ENCODE measurements at places on chromosomes 11 and 22.

DNA sequence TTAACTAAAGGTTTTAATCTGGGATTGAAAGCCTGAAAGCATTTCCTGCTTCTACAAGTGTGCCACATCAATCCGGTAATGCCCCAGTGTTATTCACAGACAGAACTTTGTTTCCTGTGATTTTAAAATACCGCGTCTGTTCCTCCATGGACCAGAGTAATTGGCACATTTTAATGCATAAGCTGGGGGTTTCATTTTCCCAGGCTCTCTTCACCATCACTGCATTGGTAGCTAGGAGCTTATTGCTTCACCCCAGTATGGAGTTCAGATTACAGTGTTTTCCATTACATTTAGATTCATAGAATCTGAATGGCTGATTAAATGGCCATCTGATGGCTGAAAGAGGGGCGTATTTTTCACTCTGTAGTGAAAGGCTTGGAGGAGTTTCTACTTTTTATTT, 25.7 kb upstream of the CRTAM start:
- DNase-seq: no peak

- no peak for DNase-seq
Observed at GRCh38 chr11:130526846-130527245, 78.4 kb downstream of the ADAMTS15 start.

GRCh38 chr11:5712507-5712906, 22.9 kb downstream of the TRIM22 start:
- no peak for DNase-seq

GRCh38 chr11:42271306-42271705, 811.9 kb upstream of the LRRC4C start:
- DNase-seq: no peak

- peak; percentile 38 for DNase-seq
Observed at GRCh38 chr11:86671531-86672006, 847 bp downstream of the ME3 start.

- DNase-seq: no peak
Observed at GRCh38 chr11:125381499-125382044, 114.5 kb downstream of the FEZ1 start.

DNA sequence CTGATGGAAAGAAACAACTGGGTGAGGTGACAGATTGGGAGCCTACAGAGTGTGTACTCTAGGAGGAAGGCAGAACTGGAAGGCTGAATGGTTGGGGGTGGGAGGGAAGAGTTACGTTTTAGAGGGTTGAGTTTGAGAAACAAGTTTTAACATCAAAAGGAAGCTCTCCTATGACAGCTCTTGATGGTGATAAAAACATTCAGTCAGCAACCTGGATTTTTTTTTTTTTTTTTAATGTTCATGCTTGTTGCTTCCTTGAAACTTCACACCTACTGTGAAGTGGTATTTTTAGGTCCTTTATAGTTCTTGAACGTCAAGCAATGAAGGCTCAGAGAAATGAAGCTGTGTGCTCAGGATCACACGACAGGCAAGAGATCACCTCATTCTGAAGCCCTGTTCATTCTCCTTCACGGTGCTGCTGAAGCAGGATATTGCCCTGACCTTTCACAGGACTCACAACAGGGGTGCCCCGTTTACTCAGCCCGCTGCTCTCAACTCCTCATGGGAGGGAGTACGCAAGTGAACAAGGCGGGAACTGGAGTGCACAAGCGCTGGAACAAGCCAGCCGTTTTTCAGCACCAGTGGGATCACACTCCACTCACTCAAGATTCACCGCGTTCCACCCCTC, 1.6 kb upstream of the TMEM109 start:
- DNase-seq: peak; percentile 22

GRCh38 chr11:2577031-2577990, 122.5 kb downstream of the KCNQ1OT1 start:
- no peak for DNase-seq

GRCh38 chr11:132115454-132115853, 745.0 kb downstream of the NTM start:
- no peak for DNase-seq

- DNase-seq: no peak
Observed at GRCh38 chr11:115612046-115612730, 108.0 kb upstream of the CADM1 start.

DNA sequence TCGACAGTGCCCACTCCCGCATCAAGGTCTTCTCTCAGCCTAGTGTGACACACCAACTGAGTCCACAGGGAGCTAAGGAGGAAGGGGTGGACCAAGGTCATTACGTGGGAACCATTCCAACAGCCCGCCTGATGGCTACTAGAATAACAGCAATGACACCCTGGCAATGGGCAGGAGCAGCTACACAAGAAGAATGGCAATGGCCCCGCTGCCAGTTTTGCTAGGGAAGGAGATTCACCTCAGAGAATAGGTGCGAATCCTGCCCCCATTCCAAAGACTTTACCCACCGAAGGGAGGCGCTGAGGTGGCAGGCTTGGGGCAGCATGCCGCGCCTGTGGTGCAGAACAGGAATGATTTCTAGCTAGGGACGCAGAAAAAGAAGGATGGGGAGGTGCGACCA, 9.1 kb downstream of the WT1 start:
- no peak for DNase-seq

- peak; percentile 12 for DNase-seq
Observed at GRCh38 chr11:69799582-69799981, 19.6 kb downstream of the FGF3 start.

DNA sequence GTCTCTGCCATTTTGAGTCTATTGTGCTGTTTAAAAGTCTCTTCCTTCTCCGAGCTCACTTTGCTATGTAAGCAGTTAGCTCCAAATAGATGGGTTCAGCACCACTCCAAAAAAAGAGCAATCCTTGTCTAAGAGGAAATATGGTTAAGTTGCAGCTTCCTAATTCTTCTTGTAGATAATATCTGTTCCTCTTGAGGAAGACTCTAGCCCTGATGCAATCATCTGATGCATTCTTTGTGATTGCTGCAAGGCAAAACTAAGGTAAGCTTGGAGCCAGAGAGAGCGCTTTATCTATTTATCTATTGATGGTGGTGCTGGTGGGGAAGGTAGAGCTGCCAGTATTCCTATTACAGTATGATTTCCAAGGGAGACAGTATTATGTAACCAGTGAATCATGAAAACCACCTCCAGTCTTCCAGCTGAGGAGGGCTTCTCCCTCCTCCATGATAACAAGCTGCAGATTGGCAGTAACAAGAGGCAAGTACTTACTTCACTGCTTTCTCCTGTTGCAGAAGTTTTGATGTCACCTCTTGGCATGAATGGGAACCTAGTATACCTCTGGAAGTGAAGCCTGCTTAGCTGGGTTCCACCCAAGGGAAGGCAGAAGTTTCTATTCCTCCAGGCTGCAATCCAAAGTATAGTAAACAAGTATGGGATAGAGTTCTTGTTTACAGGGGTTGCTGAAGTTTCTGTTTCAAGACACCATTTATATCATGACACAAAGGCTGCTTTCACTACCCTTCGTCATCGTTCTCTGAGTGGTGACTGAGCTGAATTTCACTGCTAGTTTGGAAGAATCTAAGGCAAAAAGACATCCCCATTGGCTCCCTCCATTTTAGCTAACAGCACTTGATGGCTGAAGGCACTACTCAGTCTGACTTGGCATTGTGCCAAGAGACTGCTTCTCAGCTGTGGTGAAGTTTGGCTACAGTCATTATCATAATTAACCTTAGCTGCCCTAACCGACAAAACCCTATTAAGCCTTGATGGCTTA, 49.7 kb downstream of the FDX1 start:
- no peak for DNase-seq

DNA sequence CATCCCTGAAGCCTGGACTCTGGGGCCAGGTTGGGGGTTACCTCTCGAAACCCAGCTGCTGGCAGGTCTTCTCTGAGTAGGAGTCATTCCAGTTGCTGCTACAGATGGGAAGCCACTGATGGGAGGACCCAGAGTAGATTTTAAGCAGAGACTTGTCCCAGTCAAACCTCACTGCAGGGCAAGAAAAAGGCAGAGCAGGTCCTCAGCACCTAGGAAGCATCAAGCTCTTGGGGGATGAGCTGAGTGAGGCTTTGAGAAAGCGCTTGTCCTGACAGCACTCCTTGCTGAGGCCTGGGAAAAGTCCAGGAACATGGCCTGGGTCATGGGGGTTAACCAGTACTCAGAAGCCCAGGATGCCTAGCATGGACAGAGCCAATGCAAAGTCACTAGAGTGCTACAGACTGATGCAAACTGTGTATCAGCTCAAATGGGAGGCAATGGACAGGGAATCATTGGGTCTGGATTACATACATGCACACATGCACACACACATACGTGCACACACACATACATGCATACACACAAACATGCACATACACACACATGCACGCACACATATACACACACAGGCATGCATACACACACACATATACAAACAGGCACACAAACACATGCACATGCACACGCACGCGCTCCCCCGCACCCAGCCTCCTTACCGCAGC, 15.3 kb downstream of the TMPRSS13 start:
- DNase-seq: no peak

- DNase-seq: no peak
Observed at GRCh38 chr11:115391598-115391997, 112.6 kb downstream of the CADM1 start.

DNA sequence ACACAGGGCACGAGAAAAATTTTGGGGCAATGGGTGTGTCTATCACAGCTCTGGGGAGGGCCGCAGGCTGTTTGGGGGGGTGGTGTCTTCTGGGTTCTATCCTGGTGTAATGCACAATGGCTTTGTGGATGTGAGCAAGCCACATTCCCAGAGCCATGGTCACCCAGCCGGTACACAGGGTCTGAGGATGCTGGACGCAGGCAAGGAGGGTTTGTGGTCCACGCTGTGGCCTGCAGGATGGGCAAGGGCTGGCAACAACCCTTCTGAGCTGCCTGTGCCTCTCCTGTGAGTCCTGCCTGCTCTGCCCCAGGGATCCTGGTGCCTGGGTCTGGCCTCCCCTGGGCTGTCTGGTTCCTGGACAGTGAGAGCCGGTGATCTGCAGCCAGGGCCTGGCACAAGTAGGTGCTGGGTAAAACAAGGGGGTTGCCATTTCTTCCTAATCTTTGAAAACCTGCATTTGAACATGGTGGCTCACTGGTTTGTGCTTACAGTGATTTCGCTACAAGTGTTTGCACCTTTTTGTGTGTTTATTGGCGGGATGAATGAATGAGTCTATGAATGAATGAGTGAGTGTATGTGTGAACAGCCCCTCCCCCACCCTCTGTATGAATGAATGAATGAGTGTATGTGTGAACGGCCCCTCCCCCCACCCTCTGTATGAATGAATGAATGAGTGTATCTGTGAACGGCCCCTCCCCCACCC, 4.4 kb upstream of the MRPL23 start:
- DNase-seq: no peak

GRCh38 chr22:22785316-22786065, 102.1 kb upstream of the IGLL5 start:
- DNase-seq: no peak

- no peak for DNase-seq
Observed at GRCh38 chr11:460331-461199, 10.5 kb downstream of the PTDSS2 start.

- no peak for DNase-seq
Observed at GRCh38 chr11:44725757-44726282, 942 bp upstream of the TSPAN18 start.

- no peak for DNase-seq
Observed at GRCh38 chr11:9665749-9666148, 1.9 kb downstream of the SWAP70 start.

DNA sequence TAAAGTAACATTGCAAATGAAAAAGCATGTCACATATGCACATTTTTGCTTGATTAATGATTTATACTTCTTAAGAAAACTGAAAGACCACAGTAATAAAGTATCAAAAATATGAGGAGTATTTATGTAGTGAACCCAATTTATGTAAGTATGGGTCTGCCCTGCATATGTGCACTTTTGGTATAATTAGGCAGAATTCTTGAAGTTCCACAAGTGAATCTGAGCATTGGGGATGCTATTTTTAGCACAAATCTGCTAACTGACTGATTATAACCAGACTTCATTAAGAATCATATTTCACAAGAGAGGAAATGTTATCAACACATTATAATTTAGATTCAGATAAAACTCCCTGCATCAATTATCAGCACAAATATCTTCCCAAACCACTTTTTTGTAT, 407.1 kb upstream of the LRRC4C start:
- DNase-seq: no peak

DNA sequence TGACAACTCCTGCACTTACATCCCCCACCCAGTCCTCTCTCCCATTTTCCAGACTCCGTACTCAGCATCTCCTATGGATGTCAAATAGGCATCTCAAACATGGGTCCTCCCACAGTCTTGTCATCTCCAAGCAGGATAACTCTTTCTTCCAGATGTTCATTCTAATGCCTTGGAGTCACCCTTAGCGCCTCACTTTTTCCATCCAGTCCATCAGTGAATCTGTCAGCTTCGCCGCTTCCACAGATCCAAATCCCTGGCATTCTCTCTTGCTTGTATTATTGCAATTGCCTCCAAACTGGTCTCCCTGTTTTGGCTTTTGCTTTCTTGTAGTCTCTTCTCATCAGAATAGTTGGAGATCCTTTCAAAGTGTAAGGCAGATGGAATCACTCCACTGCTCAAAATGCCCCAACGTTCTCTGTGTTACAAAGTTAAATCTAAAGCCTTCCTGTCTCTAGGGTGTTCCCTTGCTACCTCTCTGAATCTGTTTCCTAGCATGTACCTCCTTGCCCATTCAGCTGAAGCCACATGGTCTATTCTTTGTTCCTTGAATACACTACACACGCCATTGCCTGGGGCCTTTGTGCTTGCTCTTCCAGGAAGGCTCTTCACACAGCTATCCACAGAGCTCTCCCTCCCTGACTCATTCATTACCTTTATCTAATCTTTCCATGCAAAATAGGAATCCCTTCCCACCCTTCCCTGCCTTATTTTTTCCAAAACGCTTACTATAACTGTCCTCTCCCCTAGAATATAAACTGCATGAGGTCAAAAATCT, 64.8 kb downstream of the UBASH3B start:
- DNase-seq: no peak

DNA sequence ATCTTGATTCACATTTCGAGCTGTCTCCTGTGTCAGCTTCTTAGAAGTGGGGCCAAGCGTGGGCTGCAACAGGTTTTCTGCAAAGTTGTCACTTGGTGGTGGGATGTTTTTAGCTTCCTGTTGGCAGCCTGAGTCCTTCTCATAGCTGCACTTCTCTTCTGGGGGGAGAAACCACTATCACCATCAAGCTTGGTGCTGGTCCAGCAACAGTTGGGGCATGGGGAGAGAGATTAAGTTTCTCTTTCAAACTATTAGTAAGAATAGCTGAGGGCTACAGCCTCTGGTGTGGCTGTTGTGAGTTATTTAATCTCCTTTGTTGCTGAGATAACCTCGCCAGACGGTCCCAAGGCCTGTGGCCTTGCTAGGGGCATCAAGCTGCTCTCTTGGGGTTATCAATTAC, 123.3 kb upstream of the CRYBB3 start:
- DNase-seq: peak; percentile 75

- DNase-seq: no peak
Observed at GRCh38 chr11:68916439-68916838, 12.7 kb downstream of the IGHMBP2 start.

- DNase-seq: no peak
Observed at GRCh38 chr11:78257654-78258053, 68.9 kb downstream of the USP35 start.

- no peak for DNase-seq
Observed at GRCh38 chr22:26194313-26194712, 25.1 kb downstream of the SEZ6L start.
